Fibroblast of the aortic adventitia (primary cell): ENCODE measurements at places on chromosomes 11 and 22.
A peak's percentile ranks its signal among the peaks of the same experiment; 100 is the strongest.

- DNase-seq = no peak
Measured at GRCh38 chr11:115257270-115257669, 246.9 kb downstream of the CADM1 start.

DNA sequence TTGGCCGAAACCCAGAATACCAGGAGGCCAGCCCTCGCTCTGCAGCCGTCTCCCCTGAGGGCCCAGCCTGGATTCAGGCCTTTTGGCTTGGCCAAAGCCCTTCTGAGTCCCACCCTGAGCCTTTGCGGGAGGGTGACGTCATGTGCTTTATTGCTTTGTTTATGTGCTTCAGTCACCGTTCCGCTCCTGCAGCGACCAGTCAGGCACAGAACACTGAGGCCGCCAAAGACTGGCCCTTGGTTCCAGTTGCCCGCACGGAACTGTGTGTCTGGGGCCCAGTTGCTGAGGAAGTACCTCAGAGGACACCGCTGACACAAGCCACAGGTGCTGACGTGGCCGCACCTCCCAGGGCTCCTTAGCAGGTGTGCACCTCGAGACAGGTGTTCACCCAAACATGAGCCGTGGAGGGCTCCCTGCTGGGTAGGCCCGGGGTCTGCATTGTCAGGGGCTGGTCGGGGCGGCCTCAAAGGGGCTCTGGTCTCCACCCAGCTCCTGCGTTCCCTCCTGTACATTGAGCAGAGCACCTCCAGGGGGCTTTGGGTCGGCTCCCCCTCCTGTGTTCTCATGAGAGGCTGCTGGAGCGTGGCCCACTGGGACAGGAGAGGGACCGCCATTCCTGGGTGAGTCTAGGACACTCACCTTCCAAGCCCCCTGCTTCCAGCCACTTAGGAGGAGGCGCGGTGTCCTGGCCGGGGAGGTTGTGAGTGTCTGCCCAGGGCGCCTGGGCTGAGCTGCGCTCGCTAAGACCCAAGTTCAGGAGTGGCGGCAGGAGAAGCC lies 376.8 kb downstream of the TBC1D22A start:
- peak; percentile 42 for DNase-seq

GRCh38 chr11:34603129-34604001 lies 17.5 kb upstream of the EHF start:
- no peak for DNase-seq

DNA sequence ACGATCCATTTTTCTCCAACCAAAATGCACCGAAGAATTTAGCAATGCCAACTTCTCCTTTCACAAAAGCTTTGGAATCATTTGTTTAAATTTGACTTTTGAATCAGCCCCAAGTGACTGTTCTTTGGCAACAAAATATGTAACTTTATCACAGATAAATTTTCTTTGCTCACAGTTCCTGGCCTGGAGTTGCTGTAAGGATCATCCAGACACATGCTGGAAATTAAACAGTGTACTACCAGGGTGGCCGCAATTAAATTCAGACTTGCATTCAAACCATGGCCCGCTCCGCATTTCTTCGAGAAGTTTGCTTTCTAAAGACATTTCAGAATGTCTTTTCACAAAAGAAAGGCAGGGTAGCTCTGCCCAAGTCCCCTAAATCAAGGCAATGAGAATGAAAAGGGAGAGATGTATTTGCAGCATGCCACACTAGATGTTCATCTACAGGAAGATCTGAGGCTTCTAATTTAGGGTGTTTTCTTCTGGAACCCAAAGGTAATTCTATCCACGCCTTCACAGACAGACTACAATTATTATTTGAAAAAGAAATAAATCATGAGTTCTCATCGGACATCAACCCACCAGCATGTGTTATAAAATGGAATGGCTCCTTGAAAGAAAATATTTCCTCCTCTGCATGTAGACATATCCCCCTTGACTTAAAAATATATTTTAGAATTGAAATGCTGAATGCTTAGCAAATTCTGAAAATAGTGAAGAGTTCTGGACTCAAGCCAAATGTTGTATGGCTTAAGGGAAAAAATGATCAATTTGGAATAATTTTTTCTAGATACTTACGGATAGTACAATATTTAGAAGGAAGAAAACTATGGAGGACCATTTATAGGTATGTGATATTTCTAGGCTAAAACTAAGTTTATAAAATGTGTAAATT lies 189.7 kb upstream of the BLID start:
- DNase-seq = peak; percentile 77

GRCh38 chr11:66762088-66762487 lies 33.1 kb upstream of the SPTBN2 start:
- no peak for DNase-seq

- DNase-seq = peak; percentile 53
Measured at GRCh38 chr22:32802237-32802765, 796 bp downstream of the TIMP3 start.

DNA sequence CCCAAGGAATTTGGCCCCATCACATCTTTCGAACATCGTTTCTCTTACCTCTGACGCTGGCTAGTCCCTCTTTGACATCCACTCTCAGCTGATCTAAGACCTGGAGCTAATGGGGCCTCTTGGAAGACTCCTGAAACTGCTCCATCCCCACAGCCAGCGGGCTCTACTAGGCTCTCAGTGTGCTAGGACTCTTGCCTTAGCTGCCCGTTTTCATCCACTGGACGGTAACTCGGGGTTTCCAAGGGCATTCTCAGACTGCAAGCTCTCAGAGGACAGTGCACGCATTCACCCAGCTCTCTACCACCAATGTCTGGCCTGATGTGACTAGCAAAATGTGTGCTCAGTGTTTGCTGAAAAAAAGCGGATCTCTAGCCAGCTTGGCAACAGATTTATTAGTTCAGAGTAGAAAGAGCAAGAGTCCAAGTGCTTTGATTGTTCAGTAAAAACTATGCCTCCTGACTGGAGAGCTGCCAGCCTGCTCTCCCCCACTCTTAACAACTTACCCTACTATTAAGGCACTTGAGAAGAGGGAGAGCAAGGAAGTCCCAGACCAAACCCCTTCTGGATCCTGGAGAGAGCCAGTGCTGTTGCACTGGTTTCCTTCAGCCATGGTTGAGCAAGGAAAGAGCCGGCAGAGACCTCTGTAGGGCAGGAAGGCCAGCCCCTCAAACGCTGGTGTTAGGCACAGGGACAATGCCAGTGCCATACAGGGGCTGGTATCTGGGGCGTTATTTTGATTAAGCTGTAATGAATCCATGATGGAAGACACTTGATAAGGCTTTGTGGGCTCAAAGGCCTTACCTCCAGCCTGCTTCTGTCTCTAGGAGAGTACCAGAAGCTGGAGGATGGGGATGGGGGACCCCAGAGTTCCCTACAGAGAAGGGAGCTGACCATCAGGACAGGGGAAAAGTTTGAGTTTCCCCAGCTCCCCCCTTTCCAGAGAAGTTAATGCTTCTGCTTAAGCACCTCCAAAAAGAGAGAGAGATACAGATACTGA lies 9.2 kb downstream of the RELA start:
- peak; percentile 49 for DNase-seq

DNA sequence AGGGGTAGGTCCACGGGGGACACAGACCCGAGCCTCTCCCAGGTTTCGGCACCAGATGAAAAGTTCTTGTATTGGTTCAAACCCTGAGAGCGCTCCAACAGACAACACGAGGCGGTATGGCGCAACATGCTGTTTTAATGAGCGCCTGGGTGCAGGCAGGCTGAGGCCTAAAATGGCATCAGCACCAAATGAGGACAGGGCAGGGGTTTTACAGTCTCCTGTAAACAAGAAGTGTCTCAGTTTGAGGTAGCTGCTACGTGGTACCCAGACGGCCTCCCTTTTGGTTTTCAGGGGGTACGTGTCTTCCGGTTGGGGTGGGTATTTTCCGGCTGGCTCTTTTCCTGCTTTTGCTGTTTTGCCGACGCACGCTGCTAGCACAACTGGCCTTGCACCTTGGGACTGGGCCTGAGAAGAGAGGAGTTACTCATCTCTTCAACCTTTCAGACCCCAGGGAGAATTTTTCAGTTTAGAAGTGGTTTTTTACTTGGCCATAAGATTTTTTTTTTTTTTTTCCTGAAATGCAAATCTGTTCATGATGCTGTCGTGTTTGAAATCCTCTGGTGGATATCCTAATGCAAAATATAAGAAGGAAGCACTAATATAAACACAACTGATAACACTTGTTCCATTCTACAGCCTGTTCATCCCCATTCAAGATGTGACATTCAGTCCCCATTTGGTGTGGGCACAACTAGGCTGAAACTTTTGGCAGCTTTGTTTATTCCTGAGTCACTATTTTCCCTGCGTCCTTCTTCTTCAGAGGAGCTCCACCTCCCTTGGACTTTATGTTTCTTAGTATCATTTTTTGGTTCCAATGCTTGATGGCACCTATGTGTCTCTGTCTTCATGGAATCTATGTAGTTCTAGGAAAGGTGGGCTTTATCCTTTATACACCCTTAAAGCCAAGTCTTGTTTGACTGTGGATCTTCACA lies 6.5 kb downstream of the PPFIBP2 start:
- DNase-seq = no peak

DNA sequence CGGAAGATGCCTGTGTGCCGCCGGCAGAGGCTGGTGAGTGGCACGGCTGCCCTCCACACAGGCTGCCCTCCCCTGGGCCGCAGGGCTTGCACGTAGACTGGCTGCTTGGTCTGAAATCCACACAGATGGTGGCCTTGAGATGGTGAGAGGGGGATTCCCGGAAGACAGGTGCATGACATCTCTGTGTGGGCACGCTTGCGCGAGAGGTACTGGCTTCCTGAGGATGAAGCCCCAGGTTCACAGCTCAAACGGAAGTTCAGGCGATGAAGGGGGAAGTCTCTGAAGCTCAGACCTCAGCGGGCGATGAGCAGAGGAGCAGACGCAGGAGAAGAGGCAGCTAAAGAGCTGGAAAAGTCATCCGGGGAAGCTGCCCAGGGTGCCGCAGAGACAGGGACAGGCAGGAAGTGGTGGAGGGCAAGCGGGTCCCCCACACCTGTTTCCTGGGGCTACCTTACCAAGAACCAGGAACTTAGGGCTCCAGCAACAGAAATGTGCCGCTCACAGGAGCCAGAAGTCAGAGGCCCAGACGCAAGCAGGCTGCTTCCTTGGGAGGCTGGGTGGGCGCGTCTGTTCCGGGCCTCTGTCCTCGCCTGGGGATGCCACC lies 7.2 kb downstream of the CRELD2 start:
- DNase-seq = no peak

DNA sequence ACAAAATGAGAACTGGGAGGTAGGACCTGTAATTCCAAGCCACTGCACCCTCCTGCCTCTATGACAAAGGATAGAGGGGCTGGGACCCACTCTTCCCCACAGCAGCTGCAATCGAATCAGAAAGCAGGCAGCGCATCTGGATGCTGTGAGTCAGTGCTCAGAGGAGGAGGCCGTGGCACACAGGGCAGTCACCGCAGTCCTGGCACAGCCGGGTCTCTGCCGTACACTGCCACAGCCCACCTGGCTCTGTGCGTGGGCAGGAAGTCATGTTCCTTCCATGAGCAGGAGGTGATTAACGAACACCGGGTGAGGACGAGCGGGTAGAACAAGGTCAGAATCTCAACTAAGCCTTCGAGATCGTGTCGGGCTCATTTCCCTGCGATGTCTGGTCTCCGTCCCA lies 30.2 kb upstream of the PPFIA1 start:
- DNase-seq = no peak

- no peak for DNase-seq
Measured at GRCh38 chr22:50312371-50312770, 4.9 kb upstream of the PLXNB2 start.

- no peak for DNase-seq
Measured at GRCh38 chr11:3046641-3047040, 10.6 kb downstream of the CARS1 start.

DNA sequence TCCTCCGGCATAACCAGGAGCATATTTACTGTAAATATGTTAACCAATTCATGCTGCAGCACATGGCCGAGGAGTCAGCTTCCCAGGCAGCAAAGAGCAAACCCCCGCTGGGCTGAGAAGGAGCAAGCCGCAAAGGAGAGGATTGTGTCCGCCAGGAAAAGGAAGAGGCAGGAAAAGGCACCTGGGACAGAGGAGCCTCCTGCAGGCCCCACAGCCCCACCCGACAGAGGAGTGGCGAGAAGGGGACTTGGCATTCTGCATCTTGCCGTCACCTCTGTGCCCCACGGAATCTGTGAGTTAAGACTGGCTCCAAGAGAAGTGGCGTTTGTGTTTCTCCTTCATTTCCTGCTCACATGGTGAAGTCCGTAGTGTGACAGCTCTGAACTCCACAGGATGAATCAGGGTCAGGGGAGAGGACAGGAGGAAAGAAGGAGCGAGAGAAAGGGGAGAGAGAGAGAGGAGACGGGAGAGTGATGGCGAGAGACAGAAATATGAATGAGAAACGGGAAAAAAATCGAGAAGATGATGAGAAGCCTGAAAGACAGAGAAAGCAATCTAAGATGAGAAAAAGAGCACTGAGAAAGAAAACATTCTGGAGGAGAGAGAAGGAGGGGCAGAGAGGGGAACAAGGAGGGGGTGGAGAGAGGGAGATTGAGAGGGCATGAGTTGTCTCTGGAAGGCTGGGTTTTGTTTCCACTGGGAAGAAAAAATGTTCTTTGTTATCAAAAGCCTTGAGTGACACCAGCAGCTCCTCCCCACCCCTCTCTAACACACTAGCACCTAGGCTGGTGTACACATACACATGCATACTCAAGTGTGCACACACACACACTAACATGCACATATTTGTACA lies 489.6 kb downstream of the MN1 start:
- no peak for DNase-seq

DNA sequence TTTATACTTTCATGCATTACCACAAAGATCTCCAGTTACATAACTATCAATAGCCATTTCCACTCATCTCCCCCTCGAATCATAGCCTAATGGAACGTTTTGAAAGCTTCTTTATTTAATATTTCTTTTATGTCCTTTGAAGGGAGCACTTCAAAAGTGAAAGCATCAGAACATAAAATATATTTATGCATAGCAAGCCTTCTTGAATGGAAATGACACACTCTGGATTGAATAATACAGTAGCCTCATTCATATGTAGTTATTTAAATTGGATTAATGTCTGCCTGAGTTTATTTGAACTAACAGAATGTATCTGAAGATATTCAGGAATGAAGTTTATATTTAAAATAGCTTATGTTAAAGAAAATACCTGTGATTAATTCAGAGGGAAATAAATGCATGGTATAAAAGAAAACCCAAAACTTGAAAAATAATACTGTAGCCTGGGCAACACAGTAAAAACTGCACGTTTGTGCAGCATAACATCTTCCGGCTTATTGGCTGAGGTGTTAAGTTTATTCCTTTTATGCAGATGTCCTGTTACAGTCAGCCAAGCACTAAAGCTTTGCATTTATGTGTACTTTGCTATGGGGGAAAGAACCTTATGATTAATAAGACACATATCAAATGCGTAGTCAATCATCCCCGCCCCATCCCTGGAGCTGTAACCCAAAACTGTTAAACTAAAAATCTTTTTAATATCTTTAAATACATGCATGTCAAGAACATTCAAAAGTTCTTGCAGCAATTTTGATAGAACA lies 22.0 kb downstream of the OOSP3 start:
- no peak for DNase-seq

GRCh38 chr11:78363024-78363619 lies 54.5 kb downstream of the GAB2 start:
- no peak for DNase-seq

DNA sequence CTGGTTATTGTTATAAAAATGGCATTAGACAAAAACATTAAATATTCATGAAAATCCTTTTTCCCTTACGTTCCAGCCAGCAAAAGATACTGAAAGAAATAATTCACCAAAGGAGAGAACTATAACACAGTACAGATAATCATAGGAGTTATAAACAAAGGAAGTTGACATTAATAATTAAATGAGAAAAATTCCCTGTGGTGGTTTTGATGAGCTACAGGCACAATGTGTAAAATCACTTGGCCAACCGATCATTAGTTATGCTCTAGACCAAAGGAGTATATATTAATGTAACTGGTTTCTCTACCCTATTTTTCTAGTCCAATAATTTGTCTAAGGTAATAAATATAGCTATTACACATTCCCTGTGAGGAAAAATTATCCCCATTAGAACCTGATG lies 534.7 kb downstream of the CNTN5 start:
- DNase-seq = no peak

GRCh38 chr11:90930252-90930651 lies 707.4 kb upstream of the CHORDC1 start:
- no peak for DNase-seq
